ENCODE measurements at places on chromosomes 4 and X.

DNA sequence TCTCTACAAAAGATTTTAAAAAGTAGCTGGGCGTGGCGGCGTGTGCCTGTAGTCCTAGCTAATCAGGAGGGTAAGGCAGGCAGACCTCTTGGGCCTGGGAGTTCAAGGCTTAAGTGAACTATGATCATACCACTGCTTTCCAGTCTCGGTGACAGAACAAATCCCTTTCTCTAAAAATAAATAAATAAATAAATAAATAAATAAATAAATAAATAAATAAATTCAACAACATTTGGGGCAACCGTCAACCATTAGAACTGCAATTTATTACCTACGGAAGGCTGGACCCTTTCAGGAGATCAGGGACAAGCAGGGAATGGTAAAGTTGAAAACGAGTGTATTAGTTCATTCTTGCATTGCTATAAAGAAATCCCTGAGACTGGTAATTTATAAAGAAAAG, 136.2 kb upstream of the USP9X start:
- DNase-seq, result no peak

DNA sequence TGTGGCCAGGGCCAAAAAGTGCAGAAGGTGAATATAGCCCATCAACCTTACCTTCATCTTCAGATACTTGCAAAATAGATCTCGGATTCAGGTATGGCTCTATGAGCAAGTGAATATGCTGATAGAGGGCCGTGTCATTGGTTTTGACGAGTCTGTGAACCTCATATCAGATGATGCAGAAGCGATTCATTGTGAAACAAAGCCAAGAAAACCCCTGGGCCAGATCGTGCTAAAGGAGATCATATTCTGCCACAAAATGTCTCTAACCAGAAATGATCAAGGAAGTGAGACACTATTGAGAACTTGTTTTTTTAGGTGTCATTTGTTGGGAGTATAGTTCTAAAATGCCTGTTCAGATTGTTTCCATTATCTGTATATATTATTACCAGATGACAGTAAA, 48.3 kb downstream of the PDK3 start:
- no peak for DNase-seq

DNA sequence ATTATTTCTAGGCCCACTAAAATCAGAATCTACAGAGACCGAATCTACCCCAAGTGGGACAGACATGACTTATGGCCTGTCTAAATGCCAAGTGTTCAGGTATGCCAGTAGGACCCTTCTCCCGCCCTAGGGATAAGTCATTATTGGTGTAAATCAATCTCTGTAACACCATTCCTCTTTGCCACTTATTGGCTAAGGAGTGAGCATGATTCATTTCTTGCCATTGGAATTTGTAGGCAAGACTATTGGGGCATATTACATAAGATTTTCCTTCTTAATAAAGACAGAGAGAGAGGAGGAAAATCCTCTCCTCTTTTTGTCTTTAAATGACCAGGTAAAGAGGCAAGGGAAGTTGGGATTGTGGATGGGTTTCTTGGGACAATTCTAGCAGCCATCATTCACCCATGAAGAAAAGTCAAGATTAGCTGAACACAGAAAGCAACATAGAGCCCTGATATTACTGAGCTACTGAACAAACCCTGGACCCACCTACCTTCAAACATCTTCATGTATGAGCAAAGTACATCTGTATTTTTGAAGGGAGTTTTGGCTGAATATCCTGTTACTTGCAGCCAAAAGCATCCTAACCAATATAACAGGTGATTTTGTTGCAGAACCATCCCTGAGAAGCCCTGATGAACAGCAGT, 2.6 kb downstream of the SLC9B2 start:
- DNase-seq, result no peak

GRCh38 chrX:80812176-80812575, 2.5 kb upstream of the BRWD3 start:
- no peak for DNase-seq

- DNase-seq, result no peak
These were observed 18.0 kb downstream of the RHOH start for GRCh38 chr4:40214661-40215418.

GRCh38 chr4:114466299-114466698, 132.3 kb upstream of the UGT8 start:
- no peak for DNase-seq

- DNase-seq, result no peak
These were observed 29.8 kb downstream of the FGFR3 start for GRCh38 chr4:1822568-1823544.

DNA sequence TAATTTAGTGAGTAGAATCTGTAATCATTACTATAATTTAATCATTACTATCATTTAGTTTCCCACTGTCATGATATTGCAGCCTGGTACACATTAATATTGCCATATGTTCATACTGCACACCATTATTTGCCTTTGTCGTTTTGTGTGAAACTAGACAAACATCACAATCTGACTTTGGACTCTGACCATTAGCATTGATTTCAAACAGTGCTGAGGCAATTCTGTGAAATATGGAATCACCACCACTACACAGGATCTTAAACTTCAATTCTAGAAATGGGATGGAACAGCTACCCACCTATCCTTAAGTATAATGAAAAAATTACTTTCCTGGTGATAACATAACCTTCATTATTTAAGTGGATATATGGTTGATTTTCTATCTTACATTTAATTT, 98.3 kb downstream of the SORBS2 start:
- no peak for DNase-seq

GRCh38 chrX:48715072-48715471, 18.5 kb downstream of the SUV39H1 start:
- no peak for DNase-seq

DNA sequence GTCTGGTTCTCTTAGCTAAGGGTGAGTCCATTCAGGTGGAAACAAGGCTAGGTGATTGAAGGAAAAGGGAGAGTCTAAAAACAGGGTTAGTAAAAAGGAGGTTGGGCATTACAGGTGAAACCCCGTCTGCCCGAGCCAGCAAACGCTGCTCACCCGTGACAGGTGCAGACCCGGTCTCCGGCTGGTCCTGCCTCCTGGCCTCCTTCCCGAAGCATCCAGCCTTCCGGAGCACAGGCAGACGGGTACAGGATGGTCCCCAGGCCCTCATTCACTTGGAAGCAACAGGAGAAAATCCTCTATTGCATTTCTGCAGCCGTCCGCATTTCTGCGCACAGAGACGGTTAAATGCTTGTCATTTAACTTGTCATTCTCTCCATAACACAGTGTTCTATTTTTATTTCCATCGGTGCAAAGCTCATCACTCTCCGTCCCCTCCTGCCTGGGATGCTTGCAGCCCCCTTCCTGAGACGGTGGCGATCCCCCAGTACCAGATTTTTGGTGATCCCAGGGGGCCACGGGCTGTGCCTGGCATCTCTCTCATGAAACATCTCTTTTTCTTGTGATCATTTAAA, 90.8 kb upstream of the PPP2R3B start:
- no peak for DNase-seq

DNA sequence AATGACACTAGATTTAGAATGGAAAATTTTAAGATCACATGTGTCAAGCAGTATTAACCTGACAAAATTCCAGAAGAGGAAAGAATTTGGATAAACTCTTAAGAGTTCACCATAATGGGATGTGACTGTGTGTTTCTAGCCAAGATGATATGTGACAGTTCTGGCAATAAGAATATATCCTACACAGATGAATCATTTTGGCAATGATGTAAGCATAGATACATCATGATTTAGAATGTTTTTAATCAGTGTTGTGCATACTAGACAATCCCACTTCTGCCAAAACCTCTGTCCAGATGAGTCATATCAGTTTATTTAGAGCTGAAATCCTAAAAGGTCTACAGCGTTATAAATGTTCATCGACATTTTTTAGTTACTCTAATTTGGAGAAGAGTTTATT, 48.8 kb downstream of the PTCHD1 start:
- no peak for DNase-seq

- DNase-seq, result no peak
These were observed 41.9 kb upstream of the NSG1 start for GRCh38 chr4:4344915-4345527.
